ENCODE measurements at places on chromosomes 1 and 21. TPM values are rescaled to one million over a fixed set of nuclear protein-coding genes. Genes with fewer than 3 reads are reported as not detected.

- H3K27ac ChIP-seq = no peak overlapping the region
- H3K4me1 ChIP-seq = no peaks in the 10 kb centered on the region
- H3K27me3 ChIP-seq = peaks cover 2% of the 10 kb centered on the region
- no peak overlapping the region for H3K4me3 ChIP-seq
- no peaks in the 10 kb centered on the region for H3K36me3 ChIP-seq
- no peak for DNase-seq
Observed at GRCh38 chr1:43123031-43123430, 49.1 kb downstream of the EBNA1BP2 start.

DNA sequence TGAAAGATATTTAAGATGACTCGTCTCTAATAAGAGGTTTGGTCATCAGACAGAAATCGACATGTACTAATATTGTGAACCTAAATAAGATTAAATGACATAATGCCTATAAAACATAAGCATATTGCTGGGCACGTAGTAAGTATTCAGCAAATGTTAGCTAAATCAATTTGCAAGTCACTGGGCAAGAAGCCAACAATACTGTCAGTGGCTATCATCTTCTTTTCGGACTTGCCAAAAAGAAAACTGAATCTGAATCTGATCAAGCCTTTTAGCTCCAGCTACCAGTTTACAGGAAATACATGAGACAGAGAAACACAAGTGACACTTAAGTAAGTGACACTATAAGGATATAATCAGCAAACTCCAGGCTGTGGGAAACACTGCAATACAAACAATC lies 46.0 kb downstream of the RPL5 start:
- H3K4me3 ChIP-seq = peak overlapping the region; percentile 87
- H3K27ac ChIP-seq = peak overlapping the region; percentile 97
- H3K27me3 ChIP-seq = no peaks in the 10 kb centered on the region

SV2A gene
- 0.89 TPM for polyA plus RNA-seq

SLC30A1 gene
- polyA plus RNA-seq = 0.67 TPM

SLC41A1 gene
- 14.9 TPM for polyA plus RNA-seq

S100A7A gene
- not detected for polyA plus RNA-seq

Measured in immature natural killer cell (primary cell).